Naive thymus-derived CD8-positive, alpha-beta T cell (primary cell): ENCODE measurements at places on chromosomes 16 and 17. TPM values are rescaled to one million over a fixed set of nuclear protein-coding genes. Genes with fewer than 3 reads are reported as not detected.
A peak's percentile ranks its signal among the peaks of the same experiment; 100 is the strongest.

GRCh38 chr16:27779641-27780164 lies 229.8 kb downstream of the KATNIP start:
- H3K4me1 ChIP-seq: no peaks in the 10 kb centered on the region
- H3K4me3 ChIP-seq: no peak overlapping the region
- H3K27me3 ChIP-seq: peaks cover under 1% of the 10 kb centered on the region
- DNase-seq: no peak
- H3K27ac ChIP-seq: no peak overlapping the region

DNA sequence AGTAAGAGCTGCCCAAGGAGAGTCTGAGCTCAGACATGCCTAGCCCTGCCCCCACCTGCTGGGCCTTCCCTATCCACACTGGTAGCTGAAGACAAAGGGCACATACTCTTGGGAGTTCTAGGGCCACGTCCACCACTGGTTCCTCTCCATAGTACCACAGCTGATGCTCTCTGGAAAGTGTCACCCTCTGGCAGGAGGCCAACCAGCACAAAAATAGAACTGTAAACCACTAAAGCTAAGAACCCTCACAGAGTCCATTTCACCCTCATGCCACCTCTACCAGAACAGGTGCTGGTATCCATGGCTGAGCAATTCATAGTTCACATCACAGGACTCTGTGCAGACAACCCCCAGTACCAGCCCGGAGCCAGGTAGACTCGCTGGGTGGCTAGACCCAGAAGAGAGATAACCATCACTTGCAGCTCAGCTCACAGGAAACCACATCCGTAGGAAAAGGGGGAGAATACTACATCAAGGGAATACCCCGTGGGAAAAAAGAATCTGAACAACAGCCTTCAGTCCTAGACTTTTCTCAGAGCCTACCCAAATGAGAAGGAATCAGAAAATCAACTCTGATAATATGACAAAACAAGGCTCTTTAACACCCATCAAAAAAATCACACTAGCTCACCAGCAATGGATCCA lies 115.3 kb downstream of the CEP112 start:
- H3K27ac ChIP-seq: no peak overlapping the region
- H3K36me3 ChIP-seq: peaks cover 10% of the 10 kb centered on the region

- H3K27ac ChIP-seq: no peak overlapping the region
- no peaks in the 10 kb centered on the region for H3K27me3 ChIP-seq
- H3K36me3 ChIP-seq: no peaks in the 10 kb centered on the region
- no peak overlapping the region for H3K4me3 ChIP-seq
- H3K4me1 ChIP-seq: peaks cover 17% of the 10 kb centered on the region
These were observed 127.3 kb downstream of the CDRT15L2 start for GRCh38 chr17:20706751-20707373.

DNA sequence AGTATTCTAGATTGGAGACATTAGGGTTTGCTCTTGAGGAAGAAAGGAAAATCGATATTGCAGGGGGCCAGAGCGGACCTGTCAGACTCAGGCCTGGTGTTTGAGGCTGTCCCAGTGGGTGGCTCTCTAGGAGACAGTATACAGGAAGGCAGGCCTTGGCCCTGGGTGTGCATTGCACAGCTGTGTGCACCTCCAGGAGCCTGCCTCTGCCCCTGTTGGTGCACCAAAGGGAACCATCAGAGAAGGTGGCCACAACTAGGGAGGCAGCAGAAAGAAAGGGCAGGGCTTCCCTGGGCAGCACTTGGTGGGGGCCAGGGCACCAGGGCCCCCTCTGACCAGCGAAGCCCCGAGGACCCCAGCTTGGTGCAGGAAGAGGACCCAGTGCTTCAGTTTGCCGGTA lies 188.0 kb downstream of the NTN1 start:
- no peak for DNase-seq
- no peaks in the 10 kb centered on the region for H3K4me1 ChIP-seq
- no peak overlapping the region for H3K4me3 ChIP-seq
- peaks cover 2% of the 10 kb centered on the region for H3K27me3 ChIP-seq
- no peaks in the 10 kb centered on the region for H3K36me3 ChIP-seq

KRTAP4-5 gene
- total RNA-seq: not detected

DNA sequence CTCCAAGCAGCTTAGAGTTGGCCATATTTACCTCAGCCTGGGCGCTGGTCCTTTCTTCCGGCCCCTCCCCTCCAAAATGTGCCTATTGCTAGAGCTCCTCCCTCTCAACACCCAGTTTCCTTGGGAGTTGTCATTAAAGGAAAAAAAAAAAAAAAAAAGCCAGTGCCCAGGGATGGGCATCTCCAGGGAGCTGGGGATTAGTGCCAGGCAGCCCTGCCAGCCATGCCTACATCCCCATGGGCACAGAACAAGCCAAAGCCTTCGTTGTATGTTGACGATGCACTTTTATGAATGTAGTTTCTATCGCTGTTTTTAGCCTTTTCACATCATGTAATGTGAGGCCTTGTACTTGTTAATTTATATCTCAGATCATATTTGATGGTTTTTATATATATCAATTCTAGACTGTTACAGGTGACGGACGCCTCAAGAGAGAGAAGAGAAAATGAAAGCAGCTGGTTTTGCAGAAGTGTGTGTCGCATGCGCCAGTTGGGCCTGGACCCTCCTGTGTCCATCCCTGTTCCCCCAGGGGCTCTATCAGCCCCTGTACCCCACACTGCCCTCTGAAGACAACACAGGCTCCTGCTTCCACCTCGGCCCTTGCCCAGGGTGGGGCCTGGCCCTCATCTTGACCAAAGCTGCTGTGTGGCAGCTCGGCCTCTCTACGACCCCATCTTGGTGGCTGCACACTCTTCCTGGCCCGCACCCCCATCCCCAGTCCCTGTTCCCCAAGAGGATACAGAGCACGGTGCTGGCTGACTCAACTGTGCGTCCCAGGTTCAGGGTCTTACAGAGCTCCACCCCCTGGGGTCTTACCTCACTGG lies 4.8 kb downstream of the LIMD2 start:
- peak overlapping the region; percentile 96 for H3K4me3 ChIP-seq
- peak overlapping the region; percentile 98 for H3K27ac ChIP-seq
- peaks cover 21% of the 10 kb centered on the region for H3K36me3 ChIP-seq
- no peaks in the 10 kb centered on the region for H3K27me3 ChIP-seq
- DNase-seq: no peak

USP6 gene
- 0.33 TPM for total RNA-seq

TMEM208 gene
- 40.0 TPM for total RNA-seq

SYCE1L gene
- 12.9 TPM for total RNA-seq

PIMREG gene
- total RNA-seq: not detected

GRCh38 chr16:78001451-78002025 lies 20.8 kb upstream of the CLEC3A start:
- no peaks in the 10 kb centered on the region for H3K36me3 ChIP-seq
- peaks cover 6% of the 10 kb centered on the region for H3K27me3 ChIP-seq
- no peak overlapping the region for H3K27ac ChIP-seq
- DNase-seq: no peak
- H3K4me1 ChIP-seq: peaks cover 2% of the 10 kb centered on the region

SCARF1 gene
- 1.3 TPM for total RNA-seq

GPRC5B gene
- total RNA-seq: not detected

- H3K27me3 ChIP-seq: peaks cover 22% of the 10 kb centered on the region
- no peak overlapping the region for H3K27ac ChIP-seq
- no peak overlapping the region for H3K4me3 ChIP-seq
- no peak for DNase-seq
These were observed 35.1 kb upstream of the SLC38A10 start for GRCh38 chr17:81329927-81330883.

GRCh38 chr16:46673320-46674013 lies 15.5 kb downstream of the VPS35 start:
- no peaks in the 10 kb centered on the region for H3K4me1 ChIP-seq
- no peaks in the 10 kb centered on the region for H3K27me3 ChIP-seq
- peak; percentile 74 for DNase-seq
- no peak overlapping the region for H3K4me3 ChIP-seq

RAB37 gene
- 35.9 TPM for total RNA-seq

SULT1A1 gene
- 20.9 TPM for total RNA-seq

DNA sequence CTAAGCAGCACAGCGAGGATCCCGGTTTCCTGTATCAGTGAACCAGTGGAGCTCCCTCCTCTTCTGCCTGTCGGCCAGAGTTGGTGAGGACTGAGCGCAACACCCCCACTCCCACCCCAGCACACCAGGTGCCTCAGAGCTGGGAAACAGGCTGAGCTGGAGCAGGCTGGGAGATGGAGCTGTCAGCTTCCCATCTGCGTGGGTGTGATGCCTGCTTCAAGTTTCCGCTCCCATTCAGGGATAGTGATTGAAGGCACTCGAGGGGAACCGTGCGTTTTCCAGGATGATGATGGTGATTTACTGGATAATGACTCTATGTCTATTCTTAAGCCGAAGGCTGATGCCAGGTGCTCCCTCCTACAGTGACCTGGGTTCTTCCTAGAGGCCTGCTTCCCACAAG lies 144.5 kb downstream of the TMEM132E start:
- no peaks in the 10 kb centered on the region for H3K36me3 ChIP-seq
- H3K27ac ChIP-seq: no peak overlapping the region
- peaks cover 29% of the 10 kb centered on the region for H3K27me3 ChIP-seq
- no peaks in the 10 kb centered on the region for H3K4me1 ChIP-seq

CD300LB gene
- not detected for total RNA-seq

ARHGDIG gene
- total RNA-seq: 0.68 TPM

DNA sequence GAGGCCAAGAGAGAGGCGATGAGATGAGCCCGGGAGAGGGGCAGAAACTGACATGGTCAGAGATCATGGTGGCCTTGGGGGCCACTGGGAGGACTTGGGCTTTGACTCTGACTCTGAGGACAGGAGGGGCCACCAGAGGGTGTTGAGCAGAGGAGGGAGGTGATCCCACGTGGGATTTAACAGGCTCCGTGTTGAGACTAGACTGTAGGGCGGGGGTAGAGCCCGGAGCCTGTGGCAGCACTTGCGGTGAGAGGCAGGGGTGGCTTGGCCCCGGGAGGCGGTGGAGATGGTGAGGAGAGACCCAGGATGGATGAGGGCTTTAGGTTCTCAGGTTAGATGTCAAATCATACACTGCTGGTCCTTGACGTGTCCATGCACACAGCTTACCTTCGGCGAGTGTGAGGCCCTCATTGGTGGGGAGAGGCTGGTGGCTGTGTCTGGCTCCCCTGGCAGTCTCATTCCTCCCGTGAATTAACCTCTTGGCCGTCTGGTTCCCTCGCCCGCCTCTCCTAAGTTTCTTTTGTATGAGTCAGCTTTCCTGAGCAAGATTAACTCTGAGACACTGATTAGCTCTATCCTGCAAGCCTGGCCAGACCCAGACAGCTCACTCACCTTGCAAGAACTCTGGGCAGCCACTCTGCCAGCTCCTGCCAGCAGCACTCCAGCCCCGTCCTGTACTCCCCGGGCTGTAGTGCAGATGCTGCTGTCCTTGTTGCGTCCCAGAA lies 39.7 kb downstream of the VPS35L start:
- H3K4me3 ChIP-seq: no peak overlapping the region
- H3K4me1 ChIP-seq: no peaks in the 10 kb centered on the region
- no peaks in the 10 kb centered on the region for H3K36me3 ChIP-seq
- H3K27ac ChIP-seq: no peak overlapping the region
- DNase-seq: no peak

- H3K27me3 ChIP-seq: peaks cover 26% of the 10 kb centered on the region
- H3K36me3 ChIP-seq: peaks cover 7% of the 10 kb centered on the region
- H3K4me3 ChIP-seq: no peak overlapping the region
- H3K27ac ChIP-seq: no peak overlapping the region
- DNase-seq: no peak
These were observed 16.4 kb downstream of the CLEC10A start for GRCh38 chr17:7063518-7064094.

DNA sequence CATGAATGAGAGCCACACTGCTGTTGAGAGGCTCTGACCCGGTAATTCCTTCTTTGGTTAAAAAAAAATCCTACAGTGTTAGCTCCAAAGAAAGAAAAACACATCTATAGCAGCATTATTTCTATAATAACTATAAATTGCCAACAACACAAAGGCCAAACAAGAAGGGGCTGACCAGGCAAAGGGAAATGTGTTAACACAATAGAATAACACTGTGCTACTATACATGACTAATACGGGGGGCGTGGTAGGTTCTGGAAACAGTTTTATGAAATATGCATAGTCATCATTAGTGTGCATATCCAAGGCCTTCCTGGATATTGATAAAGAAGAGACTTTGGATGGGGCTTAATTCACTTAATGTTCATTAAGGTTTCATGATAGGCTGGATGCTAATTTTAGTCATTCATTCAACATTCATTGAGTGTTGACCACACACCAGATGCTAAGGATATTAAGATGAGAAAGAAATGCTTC lies 50.0 kb upstream of the CCL1 start:
- no peak overlapping the region for H3K4me3 ChIP-seq
- DNase-seq: no peak
- peaks cover 15% of the 10 kb centered on the region for H3K27me3 ChIP-seq
- no peaks in the 10 kb centered on the region for H3K4me1 ChIP-seq
- no peaks in the 10 kb centered on the region for H3K36me3 ChIP-seq
- no peak overlapping the region for H3K27ac ChIP-seq

GRCh38 chr16:10577305-10578202 lies 2.8 kb downstream of the EMP2 start:
- H3K27me3 ChIP-seq: peaks cover 11% of the 10 kb centered on the region
- H3K4me3 ChIP-seq: no peak overlapping the region
- H3K4me1 ChIP-seq: no peaks in the 10 kb centered on the region
- DNase-seq: no peak
- no peaks in the 10 kb centered on the region for H3K36me3 ChIP-seq

GRCh38 chr17:80384078-80384960 lies 30.6 kb upstream of the ENDOV start:
- H3K27ac ChIP-seq: peak overlapping the region; percentile 80
- H3K4me3 ChIP-seq: no peak overlapping the region
- no peak for DNase-seq
- peaks cover 99% of the 10 kb centered on the region for H3K36me3 ChIP-seq
- H3K4me1 ChIP-seq: no peaks in the 10 kb centered on the region
- H3K27me3 ChIP-seq: no peaks in the 10 kb centered on the region

DNA sequence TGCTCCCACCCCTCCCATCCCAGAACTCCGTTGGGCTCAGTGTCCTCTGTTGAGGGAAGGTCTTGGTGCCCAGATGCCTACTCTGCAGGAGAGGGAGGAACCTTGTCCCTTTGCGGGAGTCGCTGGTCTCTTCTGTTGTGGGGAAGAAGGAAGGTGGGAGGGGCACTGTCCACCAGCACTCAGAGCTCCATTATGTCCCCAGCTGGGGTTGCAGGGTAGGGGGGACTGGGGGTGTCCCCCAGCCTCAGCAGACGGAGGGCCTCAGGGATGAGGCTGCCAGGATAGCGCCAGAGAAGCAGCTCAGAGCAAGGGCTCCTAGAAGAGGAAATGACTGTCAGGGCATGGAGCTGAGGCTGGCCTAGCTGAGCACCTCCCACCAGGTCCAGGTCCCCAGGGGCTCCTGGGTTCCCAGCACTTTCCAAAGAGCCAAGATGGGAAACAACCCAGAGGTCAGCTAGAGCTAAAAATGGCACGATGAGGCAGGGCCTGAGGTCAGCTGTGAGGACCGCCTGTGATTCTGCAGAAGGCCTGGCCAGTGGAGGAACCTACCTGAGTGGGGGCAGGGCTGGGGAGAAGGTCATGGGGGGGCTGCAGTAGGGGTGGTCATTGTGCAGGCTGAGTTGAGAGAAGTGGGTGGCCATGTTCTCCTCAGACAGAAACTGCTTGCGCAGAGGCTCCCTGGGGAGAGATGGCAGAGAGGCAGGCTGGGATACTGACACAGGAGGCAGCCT lies 893 bp downstream of the HCFC1R1 start:
- peak overlapping the region; percentile 93 for H3K4me3 ChIP-seq
- H3K36me3 ChIP-seq: no peaks in the 10 kb centered on the region
- H3K4me1 ChIP-seq: peaks cover 23% of the 10 kb centered on the region
- no peak for DNase-seq
- no peaks in the 10 kb centered on the region for H3K27me3 ChIP-seq
- H3K27ac ChIP-seq: peak overlapping the region; percentile 96
